ENCODE measurements at places on chromosomes 6 and 20.

- peak; percentile 8 for DNase-seq
Measured at GRCh38 chr6:548517-548916, 108.4 kb downstream of the HUS1B start.

GRCh38 chr6:75290136-75290945, 5.7 kb upstream of the TMEM30A start:
- DNase-seq, result no peak

DNA sequence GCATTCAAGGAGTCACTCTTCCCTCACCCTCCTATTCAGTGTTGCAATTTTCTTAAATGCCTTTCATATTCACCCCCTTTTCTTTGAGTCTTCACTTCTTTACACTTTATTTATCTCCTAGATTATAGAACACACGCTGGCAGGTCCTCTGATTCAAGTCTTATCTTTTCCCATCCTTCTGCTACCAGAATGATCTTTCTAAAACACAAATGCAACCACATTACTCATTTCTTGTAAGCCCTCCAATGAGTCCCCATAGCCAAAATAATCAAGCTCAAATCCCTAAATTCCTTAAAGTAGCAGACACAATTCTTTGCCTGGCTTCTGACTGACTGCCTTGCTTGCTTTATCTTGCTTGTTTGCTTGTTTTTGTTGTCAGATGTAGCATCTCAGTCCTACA, 920.0 kb downstream of the TFAP2A start:
- DNase-seq, result no peak

- no peak for DNase-seq
Measured at GRCh38 chr6:134850721-134851305, 99.1 kb downstream of the ALDH8A1 start.

DNA sequence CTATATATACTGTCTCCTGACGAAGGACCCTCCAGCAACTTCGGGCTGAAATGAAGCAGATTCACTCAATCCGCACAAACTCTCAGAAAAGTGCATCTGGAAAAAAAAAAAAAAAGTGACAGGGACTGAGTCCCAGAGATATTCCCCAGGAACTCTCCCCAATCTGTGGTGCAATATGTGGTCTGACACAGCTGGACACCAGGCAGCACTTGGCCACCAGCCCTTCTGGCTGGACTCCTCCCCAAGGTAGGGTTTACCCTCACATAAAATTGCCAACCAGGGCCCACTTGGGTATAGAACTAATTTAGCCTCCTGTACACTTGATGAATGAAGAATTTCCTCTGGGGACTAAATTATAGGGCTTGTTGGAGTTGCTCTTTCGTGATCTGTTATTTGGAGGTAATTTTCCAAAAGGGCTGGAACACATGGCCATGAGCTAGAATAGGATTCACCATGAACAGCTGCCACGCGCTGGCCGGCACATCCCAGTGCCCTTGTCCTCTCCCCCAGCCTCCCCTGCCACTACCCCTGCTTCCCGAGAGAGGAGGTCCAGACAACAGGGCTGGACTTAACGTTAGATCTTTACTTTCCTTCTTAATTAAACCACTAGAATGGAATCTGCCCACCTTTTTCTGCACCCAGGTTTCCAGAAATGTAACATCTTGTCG, 379.2 kb downstream of the BMP2 start:
- no peak for DNase-seq

GRCh38 chr20:40991181-40991889, 37.3 kb upstream of the TOP1 start:
- DNase-seq, result peak; percentile 48

DNA sequence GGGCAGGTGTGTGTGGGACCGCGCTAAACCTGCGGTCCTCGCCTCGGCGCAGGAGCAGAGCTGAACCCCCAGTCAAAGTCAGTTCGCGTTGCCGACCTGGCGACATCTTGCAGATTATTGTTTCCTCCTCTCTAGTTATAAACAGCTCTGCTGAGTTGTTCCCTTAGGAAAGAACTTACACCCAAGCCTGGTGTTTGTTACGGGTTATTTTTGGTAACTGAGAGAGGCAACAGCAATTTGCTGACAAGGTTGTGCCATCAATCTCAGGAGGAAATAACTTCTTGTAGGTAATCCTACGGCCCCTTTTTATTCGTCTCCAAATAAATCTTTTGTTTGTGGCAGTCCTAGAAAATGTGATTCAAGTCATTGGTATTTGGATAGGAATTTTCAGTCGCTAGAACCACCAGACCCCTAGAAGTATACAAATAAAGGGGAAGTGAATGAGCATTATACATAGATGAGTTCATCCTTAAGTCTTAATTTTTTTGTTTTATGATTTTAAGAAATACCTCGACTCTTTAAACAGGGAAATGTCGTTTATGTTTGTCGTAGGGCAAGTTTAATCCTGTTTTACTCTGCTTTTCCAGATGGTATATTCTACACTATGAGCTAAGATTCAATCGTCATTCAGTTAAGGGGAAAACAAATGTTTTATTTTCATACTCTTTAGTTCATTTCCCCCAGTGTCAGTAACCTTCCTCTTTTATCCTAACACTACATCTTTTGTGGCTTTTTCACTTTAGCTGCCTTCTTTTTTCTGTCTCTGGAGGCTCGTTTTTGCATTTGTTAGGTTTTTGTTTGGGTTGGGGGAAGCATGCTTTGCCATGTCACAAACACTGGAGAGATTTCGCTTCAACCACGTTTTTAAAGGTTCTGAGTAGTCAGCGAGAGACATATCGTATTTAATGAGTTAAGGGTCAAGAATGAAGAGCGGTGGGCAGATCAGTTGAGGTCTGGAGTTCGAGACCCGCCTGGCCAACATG, 1.2 kb downstream of the PM20D2 start:
- DNase-seq, result peak; percentile 37

- DNase-seq, result no peak
Measured at GRCh38 chr20:31638317-31638716, 605 bp downstream of the COX4I2 start.

GRCh38 chr20:59827138-59828056, 106.0 kb downstream of the SYCP2 start:
- no peak for DNase-seq

- DNase-seq, result no peak
Measured at GRCh38 chr6:90303039-90303438, 6.4 kb upstream of the BACH2 start.

- no peak for DNase-seq
Measured at GRCh38 chr6:170139531-170139930, 151.3 kb downstream of the DLL1 start.

- no peak for DNase-seq
Measured at GRCh38 chr6:23013776-23014175, 444.4 kb downstream of the HDGFL1 start.

DNA sequence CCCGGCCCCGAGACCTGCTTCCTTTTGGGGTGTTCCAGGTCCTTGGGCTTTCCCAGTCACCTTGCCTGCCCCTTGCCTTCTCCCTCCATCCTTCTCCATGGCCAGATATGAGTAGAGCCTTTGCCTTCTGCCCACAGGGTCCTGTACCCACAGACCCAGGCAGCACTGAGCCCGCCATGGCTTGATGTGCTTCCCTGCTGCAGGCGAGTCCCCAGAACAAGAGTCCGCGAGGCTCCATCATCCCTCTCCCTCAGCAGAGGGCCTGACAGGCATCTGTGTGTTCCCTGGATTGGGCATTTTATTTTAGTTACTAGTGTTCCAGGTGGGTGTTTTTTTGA, 21.9 kb downstream of the PYGB start:
- no peak for DNase-seq

GRCh38 chr6:164929408-164929977, 379.9 kb downstream of the C6orf118 start:
- DNase-seq, result no peak

- no peak for DNase-seq
Measured at GRCh38 chr6:155975506-155975905, 519.9 kb upstream of the NOX3 start.

DNA sequence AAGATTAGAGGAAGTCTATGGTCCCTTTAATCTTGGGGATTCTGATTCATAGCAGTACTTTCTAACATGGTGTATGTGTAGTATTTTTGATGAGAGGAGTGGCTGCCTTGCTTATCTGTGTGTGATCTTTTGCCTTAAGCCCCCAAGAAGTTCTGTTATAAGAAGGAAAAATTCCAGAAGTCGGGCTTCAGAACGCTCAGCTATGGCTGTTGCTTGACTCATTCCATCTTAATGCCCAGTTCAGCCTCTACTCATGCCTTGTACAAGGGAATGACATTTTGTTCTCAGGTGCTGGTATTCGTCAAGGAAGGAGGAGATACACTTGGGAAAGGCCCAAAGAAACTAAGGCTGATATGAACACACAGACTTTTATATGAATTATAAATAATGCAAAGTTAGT, 713.0 kb upstream of the MARCKS start:
- DNase-seq, result no peak

DNA sequence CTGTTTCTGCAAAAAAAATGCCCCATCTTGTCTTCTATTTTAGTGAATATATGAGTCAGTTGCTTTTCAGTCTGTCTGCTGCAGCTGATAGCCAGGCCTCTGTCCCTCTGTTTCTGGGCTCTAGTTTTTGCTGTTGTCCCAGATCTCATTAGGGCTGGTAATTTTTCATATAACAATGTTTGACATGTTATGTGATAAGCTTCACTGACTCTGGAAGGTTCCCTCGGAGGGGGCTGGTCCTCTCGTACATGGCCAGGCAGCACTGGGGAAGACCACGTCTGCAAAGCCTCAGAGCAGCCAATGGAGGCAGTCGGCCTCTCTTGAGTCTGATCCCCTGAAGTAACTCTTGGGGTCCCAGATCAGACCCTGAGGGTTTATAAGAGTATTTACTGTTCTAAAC, 223.8 kb downstream of the THBS2 start:
- no peak for DNase-seq

- DNase-seq, result no peak
Measured at GRCh38 chr20:33250666-33251065, 14.9 kb downstream of the BPIFA1 start.

DNA sequence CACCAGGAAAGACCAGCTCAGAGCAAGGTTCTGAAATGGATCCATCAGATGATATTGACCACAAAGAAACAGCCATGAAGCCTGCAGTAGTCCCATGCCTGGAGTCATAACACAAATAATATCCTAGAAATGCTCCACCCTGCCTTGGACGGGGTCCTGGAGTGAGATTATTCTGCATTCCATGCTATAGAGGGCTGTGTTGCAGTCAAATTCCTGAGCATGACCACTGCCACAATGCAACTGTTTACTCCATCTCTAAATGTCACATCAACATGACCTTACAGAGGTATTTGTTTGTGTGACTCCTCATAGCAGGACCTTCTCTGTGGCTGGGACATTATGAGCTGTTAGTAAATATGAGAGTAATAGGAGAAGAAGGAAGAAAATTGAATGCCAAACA, 257.5 kb upstream of the TCF21 start:
- DNase-seq, result no peak

- DNase-seq, result no peak
Measured at GRCh38 chr6:27139756-27140579, 107.5 kb upstream of the PRSS16 start.

DNA sequence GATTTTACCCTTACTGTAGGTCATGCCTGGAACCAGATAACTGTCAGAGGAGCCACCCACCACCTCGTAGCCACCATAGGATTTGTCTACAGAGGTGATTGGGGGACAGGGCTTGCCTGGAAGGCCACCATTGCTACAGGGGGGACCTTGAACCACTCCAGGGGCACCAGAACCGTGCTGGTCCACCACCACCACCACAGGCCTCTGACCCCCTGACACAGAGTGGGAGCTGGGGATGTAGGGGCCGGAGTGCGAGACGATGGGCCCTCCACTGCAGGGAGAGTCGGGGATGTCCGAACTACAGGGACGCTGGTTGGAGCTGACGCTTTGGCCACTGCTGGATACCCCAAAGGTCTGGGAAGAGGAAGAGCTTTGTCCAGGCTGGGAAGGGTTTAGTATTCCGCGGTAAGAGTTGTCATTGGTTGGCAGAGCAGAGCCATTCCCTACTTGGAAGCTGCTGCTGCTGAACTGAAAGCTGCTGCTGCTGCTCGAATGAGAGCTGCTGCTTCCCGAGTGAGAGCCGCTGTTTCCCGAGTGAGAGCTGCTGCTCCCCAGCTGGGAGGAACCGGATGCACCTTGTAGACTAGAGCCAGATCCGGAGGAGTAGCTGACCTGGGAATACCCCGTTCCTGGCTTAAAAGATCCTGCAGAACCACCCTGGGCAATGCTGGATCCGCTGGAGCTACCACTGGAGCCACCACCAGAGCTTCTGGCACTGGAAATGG, 2.2 kb downstream of the PSORS1C1 start:
- no peak for DNase-seq

DNA sequence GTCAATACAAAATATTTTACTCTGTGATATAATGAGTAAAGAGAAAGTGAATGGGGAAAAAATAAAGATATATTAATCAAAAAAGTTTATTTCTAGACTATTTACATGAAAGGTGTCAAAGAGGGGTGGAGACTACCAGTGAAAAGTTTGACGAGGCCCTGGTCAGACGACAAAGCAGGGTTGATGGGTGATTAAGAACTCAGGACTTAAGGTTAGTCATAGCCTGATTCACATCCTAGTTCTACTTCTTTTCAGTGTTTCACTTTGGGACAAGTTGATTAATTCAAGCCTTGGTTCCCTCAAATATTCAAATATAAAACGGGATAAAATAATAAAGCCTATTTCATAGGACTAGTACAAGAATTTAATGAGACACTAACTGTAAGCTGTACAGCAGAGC, 178.2 kb upstream of the HS3ST5 start:
- DNase-seq, result no peak

DNA sequence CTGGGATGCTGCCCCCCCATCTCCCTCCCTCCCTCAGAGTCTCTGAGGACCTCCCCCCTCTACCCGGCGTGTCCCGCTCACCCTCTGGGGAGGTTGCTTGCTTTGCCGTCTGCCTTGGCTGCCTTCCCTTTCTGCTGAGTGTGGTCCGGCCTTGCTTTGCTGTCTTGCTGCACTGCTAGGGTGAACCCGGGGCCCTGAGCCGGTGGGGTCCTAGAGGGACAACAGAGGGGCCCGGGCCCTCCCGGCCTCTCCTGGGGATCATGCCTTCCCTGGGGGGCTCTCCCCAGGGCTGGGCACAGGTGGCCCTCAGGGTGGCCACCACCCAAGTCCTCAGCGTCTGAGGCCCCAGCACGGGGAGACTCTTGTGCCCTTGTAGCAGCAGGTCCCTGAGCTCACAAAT, 19.3 kb downstream of the SLCO4A1 start:
- no peak for DNase-seq

GRCh38 chr6:7723041-7723447, 2.9 kb upstream of the BMP6 start:
- DNase-seq, result peak; percentile 52

DNA sequence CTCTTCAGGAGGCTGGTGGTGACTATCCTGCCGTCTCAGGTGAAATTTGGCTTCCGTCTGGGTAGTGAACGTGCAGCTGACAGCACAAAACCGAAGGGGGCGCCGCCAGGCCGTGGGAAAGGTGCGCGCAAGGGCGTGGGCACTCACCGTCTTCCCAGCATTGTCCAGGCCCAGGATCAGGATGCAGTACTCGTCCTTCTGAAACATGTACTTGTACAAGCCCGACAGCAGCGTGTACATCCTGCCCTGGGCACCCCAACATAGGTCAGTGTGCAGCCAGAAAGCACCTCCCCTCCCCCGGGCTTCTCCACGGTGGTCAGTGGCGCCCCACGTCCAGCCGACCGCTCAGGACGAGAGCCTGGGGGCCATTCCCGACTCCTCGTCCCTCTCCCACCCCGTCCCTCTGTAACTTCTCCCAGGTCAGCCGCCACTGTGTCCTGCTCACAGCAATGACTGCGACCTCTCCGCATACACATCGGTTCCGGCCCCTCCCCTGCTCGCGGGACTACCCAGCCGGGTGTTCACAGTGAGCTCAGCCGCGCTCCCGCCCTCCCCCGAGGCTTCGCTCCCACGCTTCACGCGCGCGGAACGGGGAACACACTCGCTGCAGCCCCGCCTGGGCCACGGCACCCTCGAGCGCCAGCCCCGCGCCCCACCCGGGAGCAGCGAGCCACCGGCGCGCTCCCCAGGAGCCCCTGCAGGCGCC, 771 bp downstream of the ARFRP1 start:
- DNase-seq, result peak; percentile 65
